HCEC 1CT (cell line): ENCODE measurements at places on chromosomes 5 and 9.

DNA sequence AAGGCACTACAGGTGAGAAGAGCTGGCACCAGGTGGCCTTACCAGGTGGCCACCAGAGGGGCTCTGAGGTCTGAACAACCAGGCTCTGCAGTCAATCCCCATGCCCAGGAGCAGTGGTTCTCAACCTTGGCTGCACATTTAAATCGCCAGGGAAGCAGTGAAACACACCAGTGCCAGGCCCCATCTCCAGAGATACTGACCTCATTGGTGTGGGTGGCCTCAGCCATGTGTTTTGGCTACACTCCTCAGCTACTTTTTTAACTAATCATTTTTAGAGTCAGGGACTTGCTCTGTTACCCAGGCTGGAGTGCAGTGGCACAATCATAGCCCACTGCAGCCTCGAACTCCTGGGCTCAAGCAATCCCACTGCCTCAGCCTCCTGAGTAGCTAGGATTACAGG is 56.0 kb downstream of the GABBR2 start:
- DNase-seq = no peak

DNA sequence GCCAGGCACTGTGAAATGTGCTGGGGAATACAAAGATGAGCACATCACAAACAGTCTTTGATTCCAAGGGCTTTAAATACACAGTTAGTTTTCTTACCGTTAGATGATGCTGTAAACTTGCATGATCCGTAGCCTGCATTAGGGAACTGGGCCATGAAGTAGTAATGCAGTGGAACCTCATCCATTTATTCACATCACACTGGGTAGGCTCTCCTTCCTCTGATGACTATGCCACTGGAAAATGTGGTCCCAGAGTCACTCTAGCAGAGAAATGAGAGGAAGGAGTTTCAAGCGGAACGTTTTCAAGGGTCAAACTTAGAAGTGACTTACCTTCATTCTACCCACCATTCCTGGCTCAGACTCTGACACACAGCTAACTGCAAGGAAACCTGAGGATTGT is 26.4 kb downstream of the ZFAND5 start:
- no peak for DNase-seq

GRCh38 chr5:135185481-135186065 is 151.5 kb upstream of the PITX1 start:
- peak; percentile 31 for DNase-seq

GRCh38 chr5:128303593-128303992 is 220.0 kb downstream of the SLC12A2 start:
- no peak for DNase-seq

- peak; percentile 98 for DNase-seq
These were observed at the start of gene HSPA4 for GRCh38 chr5:133051542-133052316. HSPA4 (plus strand) TSS chr5:133052013; CDS start chr5:133052251, 238 bp downstream.
